GM12878 (cell line): ENCODE measurements at places on chromosomes 5 and 9. TPM values are rescaled to one million over a fixed set of nuclear protein-coding genes. Genes with fewer than 3 reads are reported as not detected.

Gene CCNO
- not detected in 2 replicates for total RNA-seq

Gene PPIC
- 0.21 TPM in 1 of 2 replicates, not detected in the other for total RNA-seq

- H3K4me3 ChIP-seq: no peak overlapping the region
- DNase-seq: no peak
- peaks cover 2% of the 10 kb centered on the region; the same call in 1 of the 2 replicates for H3K27me3 ChIP-seq
- no peaks in the 10 kb centered on the region for H3K36me3 ChIP-seq
- H3K4me1 ChIP-seq: no peaks in the 10 kb centered on the region
- H3K27ac ChIP-seq: no peak overlapping the region
Measured at GRCh38 chr9:135099574-135099973, 12.1 kb downstream of the OLFM1 start.

DNA sequence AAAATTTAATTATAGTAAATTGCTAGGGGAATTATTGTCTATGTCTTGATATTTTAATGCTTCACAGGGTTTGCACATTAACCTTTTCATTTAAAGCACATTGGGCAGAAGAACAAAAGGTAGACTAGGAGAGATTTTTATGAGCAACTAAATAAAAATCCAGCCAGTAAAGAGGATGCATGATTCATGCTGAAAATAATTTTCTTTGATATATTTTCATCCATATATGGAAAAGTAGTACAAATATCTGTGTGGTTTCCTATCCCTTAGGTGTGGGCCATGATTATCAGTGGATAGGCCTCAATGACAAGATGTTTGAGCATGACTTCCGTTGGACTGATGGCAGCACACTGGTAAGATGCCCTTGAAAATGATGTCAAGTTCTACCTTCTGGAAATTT lies 83.1 kb downstream of the VCAN start:
- no peaks in the 10 kb centered on the region; the same call in 1 of the 2 replicates for H3K4me1 ChIP-seq
- H3K27ac ChIP-seq: no peak overlapping the region
- H3K36me3 ChIP-seq: no peaks in the 10 kb centered on the region
- no peak overlapping the region for H3K4me3 ChIP-seq
- H3K27me3 ChIP-seq: no peaks in the 10 kb centered on the region

GRCh38 chr5:135251093-135251492 lies 147.9 kb downstream of the MACROH2A1 start:
- H3K36me3 ChIP-seq: no peaks in the 10 kb centered on the region
- no peak overlapping the region for H3K4me3 ChIP-seq
- no peak overlapping the region for H3K27ac ChIP-seq
- H3K27me3 ChIP-seq: no peaks in the 10 kb centered on the region; the same call in 1 of the 2 replicates
- H3K4me1 ChIP-seq: no peaks in the 10 kb centered on the region
